Activated T-helper 17 cell treated with anti-CD3 and anti-CD28 coated beads, Interleukin-2, amount 50 U/mL, for 72 hours (primary cell): ENCODE measurements at places on chromosomes 1 and 21. TPM values are rescaled to one million over a fixed set of nuclear protein-coding genes. Genes with fewer than 3 reads are reported as not detected.

Gene CNIH4
- total RNA-seq, result 44.8 TPM

Gene FCRL1
- total RNA-seq, result not detected

Gene PRAMEF11
- not detected for total RNA-seq

Gene TACSTD2
- total RNA-seq, result not detected

Gene LCK
- 228 TPM for total RNA-seq

Gene EPHA2
- 0.13 TPM for total RNA-seq

DNA sequence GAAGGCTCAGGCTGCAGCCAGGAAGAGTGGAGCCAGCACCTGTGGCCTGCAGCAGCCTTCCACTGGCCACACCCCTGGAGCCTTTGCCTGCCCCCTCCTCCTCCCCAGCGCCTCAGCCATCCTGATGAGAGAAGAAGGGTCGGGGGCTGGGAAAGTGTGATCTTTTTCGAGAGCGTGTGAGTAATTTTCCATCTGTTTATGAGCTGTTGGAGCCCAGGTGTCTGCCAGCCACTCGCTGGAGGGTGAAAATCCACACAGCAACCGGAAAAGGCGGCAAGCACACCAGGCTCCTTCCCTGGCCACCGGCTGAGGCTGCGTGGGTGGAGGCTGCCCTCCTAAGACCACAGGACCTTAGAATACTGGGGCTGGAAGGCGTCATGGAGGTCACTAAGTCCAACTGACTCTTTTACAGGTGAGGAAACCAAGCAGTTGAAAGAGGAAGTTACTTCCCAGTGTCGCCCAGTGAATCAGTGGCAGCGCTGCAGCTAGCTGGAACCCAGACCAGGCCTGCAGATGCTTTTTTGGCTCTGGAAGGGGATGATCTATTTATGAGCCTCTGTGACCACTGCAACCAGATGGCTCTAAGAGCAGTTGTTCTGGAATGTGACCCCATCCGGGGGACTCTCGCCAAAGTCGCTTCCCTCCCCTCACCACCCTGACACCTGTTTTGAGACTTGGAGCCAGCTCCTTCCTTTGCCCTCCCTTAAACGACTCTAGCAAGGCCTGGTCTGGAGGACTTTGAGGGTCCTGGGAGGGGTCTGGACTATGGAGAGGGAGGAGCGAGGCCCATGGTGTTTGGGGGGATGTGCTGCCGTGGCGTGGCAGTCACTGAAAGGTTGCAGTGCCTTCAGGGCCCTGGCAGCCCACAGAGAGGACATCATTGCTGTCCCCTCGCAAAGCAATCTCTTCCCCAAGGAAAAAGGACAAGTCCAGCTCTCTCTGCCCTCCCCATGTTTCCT, 54.5 kb downstream of the LGR6 start:
- ATAC-seq, result no peak

DNA sequence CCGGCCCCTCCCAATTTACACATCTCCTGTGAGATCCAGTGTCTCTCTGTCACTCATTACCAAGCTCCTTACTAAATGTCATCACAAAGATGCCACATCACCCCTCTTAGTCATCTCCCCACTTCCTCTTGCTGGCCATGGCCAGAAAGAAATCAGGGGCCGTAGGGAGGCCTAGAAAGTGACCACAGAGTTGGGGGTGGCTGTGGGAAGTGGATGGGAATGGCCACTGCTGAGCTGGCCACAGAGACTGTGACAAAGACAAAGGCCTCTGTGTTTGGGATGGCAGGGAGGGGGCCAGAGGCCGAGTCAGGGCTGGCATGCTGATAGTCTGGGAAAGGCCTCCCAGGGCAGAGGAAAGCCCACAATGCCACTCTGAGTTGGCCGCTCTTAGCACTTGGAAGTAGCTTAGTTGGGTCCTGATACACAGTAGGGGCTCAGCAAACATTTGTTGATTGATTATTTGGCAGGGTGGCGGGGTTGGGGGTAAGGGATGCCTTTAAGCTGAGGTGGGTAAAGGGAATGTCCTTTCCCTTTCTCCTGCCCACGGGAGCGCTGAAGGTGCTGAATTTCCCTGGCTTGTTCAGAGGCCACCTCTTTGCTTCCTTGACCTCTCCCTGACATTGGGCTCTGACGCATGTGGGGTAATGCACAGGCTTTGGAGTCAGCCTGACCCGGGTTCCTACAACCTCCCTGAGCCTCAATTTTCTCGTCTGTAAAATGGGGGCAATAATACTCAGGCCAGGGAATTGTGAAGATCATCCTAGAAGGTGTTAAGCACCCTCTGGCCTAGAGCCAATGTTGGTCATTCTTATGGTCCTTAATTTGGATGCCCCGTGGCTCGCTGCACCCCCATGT, 13.2 kb downstream of the NAV1 start:
- ATAC-seq, result peak; percentile 28

DNA sequence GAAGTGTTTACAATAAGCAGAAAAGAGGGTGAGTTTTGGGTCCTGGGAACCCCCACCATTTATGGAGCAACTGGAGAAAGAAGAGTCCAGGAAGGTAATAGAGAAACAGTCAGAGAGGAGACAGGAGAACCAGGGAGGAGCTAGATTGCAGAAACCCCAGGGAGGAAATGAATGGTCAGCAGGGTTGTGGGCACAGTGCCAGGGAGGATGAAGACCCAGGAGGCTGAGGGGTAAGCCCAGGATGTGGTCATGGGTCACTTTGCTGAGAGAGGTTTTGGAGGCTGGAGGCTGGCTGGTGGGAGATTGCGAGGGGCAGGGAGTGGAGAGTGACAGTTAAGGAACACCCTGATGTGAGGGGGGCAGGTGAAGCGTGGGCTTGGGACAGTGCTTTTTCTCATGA, 169.9 kb upstream of the CSF3R start:
- no peak for ATAC-seq

- ATAC-seq, result no peak
Observed at GRCh38 chr1:115465802-115466363, 127.8 kb upstream of the NGF start.

DNA sequence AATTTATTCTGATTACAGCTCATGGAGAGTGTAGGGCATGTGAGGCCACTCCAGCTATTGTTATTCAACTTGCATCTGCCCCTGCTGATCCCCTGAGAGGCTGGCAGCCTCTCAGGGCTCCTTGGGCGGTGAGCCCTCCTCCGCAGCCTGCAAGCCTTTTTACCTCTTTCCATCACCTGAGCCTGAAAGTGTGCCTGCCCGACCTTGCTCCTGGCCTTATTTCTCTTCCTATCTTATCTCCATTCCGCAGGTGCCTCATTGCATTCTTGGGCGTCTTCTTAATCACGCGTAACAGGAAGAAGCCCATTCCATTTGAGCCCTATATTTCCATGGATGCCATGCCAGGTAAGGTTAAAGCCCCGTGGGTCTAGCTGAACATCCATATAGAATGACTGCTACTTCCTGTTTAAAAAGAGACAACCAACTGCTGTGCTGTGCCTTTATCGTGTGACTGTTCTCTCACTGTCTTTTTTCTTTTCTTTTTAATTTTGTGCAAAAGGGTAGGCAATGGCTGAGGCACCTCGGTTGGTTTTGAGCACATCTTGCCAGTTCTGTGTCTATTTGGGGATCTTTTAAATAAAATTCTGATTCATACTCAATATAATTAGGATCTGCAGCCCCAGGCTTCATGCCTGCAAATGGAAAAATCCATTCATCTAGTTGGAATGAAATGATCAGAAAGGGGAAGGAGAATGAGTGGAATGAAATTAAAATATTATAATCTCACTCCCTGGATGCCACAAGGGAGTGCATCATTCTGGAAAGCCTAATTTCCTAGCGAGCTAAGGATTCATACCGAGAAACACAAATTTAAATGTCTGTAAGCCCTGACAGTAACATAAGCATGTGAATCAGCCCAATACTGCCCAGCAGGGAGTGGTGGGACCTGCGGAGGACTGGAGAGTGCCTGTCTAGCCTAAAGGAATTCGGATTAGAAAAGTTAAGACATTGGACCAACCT, 38.6 kb upstream of the RCAN3 start:
- ATAC-seq, result no peak

DNA sequence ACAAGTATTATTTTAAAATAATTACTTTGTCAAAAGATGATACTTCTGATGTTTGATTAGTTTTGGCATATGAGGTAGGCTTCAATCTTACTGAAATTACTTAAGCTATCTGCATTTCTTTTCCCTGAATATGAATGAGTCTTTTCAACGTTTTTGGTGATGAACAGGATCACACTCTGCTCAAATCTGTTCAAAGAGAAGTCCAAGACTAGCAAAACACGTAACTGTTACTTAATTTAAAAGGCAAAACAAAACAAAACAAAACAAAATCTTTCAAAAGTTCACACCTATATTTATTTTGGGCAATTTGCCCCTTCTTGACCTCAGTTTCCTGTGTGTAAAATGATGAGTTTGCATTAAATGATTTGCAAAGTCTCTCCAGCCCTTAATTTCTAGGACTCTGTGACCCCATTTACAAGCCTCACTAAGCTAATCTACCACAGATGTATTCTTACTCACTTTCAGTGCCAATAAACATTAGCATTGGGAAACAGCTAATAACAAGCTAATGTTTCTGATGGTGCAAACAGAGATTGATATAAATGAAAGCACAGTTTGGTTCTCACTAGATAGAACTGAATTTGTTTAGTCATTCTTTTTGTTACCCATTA, 865.4 kb downstream of the LTN1 start:
- ATAC-seq, result no peak

GRCh38 chr1:230754796-230755195, 7.6 kb downstream of the CAPN9 start:
- ATAC-seq, result no peak

GRCh38 chr1:107776900-107777663, 187.9 kb downstream of the VAV3 start:
- no peak for ATAC-seq
